ENCODE measurements at places on chromosomes 4 and X.

- no peak for DNase-seq
Measured at GRCh38 chr4:48998440-48998839, 12.4 kb downstream of the CWH43 start.

DNA sequence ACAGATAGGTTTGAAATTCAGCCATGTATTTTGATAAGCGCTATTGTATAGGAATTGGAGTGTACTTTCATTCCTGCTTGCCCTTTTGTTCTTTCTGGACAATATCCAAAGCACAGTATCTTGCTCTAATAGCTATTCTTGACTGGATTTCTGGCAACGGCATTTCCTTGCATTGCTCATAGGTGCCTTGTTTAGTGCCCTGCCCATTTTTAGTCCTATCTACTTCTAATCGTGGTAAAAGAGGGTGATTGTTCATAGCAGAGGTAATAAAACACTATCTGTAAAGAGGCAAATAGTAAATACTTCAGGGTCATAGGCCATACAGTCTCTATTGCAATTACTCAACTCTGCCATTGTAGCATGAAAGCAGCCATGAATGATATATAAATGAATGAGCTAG, 155.9 kb downstream of the IL1RAPL2 start:
- DNase-seq: no peak

DNA sequence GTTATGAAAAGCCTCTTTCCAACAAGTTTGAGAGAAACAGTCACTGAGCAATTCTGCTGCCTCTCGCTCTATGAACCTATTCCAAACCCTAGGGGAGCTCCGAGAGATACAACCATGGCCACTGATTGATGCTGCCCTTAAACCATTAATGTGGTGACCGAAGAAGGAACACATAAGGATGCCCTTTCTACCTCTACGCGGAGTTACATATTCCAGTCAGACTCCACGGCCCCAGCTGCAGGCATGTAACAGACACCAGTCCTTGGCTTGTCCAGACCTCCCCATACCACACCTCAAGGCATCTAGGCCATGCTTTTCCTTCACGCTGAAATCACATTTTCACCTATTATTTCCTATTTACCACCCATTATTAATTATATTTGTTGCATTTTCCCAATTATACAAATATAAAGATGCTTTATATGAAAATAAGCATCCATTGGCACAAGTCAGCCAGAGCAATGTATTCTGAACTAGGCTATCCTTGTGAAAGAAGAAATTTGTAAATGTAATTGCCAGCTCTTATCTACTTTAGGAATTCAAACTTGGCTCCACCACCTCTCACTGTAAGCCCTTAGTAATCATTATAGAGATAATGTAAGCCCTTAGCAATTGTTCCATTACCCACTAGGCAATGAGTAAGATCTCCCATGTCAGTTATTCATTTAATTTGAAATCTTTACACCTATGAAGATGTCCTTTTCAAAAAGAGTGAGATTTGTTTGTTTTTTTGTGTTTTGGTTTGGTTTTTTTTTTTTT, 338.4 kb downstream of the NR3C2 start:
- DNase-seq: no peak

DNA sequence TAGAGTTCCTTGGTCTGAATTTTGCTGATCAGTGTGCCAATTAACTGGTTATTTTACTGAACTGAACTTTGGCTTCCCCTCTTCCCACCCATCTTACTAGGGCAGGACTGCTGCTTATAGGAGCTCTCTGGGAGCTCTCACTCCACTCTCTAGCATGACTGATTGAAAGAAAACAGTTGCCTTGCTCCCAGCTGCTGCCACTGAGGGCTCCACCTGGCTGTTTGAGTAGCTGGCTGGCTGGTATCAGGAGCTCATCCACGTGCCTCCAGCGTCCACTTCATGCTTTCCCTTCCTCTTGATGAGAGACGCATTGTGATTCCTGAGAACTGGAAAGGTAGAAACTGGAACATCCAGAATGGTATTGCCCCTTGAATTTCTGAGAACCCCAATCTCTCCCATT, 73.0 kb upstream of the KLHL13 start:
- DNase-seq: no peak

DNA sequence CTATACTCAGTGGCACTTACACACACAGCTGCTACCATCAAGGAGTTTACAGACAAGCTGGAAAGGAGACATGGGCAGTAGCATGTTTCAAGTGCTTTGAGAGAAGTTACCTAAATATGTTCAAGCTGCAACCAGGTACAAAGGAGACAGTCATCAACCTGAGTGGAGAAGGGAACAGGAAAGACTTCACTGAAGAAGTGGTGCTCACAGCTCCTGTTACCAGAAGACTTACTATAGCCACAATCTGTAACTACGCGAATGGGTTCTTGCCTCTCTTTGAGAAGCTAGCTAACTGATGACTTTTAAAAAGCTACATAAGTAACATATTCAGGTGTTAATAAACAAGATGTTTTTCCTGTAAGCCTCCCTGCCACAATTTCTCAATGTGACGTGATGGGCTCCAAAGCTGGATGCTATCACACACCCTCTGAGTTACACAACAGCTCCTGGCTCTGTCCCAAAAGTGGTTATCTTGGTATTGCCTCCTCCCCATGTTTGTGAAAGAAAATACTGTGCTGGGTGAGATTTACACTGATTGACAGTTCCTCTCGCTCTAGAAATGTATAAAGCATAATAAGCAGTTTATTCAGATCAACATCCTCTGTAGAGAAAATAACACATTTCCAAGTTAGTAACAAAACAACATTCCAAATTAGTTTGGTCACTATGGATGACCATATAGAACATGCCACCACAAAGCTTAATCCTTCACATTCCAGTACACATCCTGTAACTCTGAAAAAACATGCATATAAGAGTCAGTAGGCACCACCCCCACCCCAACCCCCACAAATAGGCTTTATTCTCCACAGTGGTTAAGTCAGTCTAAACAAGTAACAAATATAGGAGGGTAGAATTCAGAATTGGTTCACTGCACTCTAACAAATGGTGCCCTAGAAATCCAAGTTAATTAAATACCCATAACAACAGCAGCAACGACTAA, 81.8 kb downstream of the FRYL start:
- DNase-seq: no peak

DNA sequence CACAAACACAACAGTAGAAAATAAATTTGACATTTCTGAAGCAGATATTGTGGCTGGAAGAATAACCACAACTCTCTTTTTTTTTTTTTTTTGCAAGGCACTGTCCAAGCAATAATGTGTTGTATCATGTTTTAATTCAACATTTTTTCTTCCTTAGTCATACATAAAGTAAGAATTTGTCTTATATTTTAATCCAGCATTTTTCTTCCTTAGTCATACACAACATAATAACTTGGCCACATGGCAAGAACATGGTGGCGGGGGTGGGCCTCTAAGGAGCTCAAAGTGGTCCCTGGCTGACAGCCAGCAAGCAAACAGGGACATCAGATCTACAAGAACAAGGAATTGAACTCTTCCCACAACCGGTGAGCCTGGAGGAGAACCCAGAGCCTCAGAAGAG, 20.2 kb downstream of the FBXW7 start:
- DNase-seq: no peak

DNA sequence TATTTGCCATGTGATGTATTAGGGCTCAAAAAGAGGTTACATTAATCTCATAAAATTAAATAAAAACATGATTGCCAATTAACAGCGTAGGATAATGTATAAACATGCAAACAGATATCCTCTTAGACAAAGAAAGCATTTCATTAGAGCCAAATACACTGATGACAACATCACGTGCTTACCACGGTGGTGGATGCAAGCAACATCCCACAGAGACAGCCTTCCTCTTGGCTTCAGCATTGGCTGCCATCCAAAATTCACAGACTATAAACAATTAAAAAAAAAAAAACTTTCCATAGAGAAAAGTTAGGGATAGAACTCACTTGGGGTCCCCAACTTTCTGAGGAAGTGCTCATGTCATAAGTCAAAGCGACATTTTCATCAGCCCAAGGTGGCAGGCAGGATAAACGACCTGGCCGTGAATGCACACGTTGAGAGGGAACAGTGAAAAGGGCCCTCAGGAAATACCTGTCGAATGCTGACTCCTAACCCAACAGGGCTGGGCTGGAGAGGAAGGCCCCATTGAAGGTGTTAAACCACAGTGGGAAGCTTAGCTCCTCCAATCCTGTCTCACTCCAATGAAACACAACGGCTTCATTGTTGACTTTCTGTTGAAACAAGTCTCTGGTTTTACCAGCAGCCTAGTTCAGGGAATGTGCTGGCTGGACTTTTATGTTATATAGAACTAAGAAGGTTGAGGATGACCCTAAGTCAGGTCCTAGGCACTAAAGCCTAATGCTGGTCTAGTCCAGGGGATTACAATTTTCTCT, 48.4 kb downstream of the IDS start:
- no peak for DNase-seq

- no peak for DNase-seq
Measured at GRCh38 chr4:83905952-83906351, 370.0 kb downstream of the GPAT3 start.

Data from activated naive CD4-positive, alpha-beta T cell treated with anti-CD3 and anti-CD28 coated beads, Interleukin-2, amount 50 U/mL, for 16 hours (primary cell).